ENCODE measurements at places on chromosomes 12 and 14.

DNA sequence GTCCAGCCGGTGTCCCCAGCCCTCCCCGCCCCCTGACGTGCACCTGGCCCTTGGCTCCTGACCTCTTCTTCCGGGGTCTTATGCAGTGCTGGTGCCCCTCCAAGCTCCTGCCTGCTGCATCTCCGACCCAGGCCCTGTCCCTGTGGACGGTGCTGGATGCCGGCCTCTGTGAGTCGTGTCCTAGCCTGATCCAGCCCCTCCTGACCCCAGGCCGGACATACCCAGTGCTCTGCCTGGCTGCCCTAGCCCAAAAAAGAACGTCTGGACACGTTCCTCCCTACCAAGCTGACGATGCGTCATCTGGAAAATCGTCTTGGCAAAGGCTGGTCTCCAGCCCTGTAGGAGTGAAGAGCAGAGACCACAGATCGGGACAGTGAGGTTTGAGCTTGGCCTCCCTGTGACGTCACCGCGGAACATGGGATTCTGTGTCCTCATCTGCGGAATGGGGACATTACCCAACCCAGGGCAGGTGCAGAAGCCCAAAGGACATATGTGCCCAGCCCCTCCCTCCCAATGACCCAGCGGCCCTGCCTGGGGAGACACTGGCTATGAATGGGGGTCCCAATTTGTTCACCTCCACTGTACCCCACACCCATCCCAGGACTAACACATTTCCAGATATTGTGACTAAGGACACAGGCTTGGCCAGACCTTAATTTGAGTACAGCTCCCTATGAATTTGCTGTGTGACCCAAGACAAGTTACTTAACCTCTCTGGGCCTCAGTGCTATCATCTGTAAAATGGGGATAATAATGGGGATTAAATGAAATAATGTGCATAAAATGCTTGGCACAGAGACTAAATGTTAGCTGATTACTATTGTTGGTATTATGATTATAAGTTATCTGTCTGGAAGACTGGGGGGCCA lies 51.0 kb upstream of the BCL11B start:
- no peak for DNase-seq

- DNase-seq, result no peak
Measured at GRCh38 chr12:32454866-32455265, 55.5 kb downstream of the FGD4 start.

DNA sequence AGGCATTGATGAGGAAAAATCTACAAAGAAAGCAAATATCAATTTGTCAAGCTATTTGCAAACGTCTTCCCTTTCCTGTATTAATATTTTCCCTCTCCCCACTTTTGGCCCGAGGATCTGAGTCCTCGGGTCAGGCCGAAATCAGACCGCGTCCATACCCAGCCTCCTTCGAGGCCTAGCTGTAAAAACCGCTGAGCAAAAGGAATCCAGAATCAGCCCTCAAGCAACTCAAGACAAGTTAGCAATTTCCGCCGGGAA lies 353 bp upstream of the MAPK1IP1L start:
- DNase-seq, result no peak

GRCh38 chr12:69906411-69907216 lies 81.6 kb downstream of the MYRFL start:
- DNase-seq, result no peak

- DNase-seq, result no peak
Measured at GRCh38 chr12:109196332-109196731, 79.9 kb downstream of the ACACB start.

DNA sequence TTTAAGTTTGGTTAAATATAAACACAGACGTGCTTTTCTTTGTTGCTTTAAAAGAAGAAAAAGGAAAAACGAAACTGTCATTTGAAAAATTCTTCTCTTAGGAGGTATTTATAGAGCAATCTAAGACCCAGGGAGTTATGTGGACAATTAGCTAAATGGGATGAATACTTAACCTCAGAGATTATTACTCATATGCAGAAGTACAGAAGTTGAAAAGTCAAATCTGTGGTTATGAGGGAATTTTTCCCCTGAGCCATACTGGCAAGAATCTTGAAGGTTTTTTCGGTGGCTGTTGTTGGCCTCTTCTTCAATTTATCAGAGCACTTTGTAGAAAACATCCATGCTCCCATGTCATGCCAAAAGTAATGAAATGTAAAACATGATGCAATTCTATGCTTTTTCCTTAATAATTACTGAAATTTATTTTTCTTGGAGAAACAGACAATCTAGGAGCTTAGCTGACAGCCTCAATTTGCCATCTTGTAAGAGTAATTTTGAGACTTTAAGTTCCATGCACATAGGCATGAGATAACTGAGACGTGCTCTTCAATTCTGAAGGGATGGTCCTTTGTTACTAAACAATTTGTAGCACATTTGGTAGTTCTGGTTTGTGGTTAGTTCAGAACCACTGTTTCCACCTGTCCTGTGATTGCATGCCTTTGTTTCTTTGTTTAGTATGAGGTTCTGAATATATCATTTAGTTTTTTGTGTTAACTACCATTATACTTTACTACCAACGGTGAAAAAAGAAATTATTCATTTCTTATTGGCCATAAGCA lies 126.6 kb downstream of the BCAT1 start:
- DNase-seq, result no peak

DNA sequence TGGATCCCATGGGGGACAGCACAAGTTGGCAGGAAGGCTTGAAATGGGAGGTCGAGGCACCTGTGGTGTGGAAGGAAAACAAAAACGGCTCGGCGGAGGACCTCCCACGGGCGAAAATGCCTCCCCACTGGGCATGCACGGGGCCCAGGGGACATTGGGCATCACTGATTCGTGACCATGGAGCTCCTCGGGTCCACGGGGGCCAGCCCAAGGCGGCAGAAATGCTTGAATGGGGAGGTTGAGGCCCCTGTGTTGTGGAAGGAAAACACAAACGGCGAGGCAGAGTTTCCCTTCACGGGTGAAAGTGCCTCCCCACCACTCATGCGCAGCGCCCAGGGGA lies 376.0 kb downstream of the ALG10 start:
- DNase-seq, result no peak

DNA sequence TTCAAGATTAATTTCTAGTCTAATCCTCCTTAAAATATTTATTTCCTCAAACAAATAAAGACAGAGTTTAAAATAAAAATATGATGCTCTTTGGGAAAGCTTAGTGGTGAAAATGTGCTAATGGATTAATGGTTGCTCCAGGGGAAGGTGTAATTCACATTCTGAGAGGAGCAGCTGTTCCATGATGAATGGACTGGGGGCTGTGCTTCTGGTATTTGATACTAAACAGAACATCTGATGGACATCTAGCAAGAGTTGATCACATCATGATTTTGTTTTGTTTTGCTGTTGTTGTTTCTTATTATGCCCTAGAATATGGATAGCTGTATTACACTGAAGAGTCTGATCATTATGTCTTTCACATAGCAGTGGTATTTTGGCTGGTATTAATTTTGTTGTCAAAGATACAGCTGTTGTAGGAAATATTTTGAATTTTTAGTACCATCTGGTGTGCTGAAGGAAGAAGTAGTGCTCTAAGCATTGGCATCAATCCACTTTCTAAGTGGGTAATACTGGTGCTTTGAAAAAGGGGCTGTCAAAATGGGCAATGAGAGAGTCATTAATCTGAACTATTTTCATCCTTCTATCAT lies 296.4 kb downstream of the ADAMTS20 start:
- no peak for DNase-seq

GRCh38 chr12:131927110-131928079 lies 1.7 kb upstream of the PUS1 start:
- DNase-seq, result no peak

DNA sequence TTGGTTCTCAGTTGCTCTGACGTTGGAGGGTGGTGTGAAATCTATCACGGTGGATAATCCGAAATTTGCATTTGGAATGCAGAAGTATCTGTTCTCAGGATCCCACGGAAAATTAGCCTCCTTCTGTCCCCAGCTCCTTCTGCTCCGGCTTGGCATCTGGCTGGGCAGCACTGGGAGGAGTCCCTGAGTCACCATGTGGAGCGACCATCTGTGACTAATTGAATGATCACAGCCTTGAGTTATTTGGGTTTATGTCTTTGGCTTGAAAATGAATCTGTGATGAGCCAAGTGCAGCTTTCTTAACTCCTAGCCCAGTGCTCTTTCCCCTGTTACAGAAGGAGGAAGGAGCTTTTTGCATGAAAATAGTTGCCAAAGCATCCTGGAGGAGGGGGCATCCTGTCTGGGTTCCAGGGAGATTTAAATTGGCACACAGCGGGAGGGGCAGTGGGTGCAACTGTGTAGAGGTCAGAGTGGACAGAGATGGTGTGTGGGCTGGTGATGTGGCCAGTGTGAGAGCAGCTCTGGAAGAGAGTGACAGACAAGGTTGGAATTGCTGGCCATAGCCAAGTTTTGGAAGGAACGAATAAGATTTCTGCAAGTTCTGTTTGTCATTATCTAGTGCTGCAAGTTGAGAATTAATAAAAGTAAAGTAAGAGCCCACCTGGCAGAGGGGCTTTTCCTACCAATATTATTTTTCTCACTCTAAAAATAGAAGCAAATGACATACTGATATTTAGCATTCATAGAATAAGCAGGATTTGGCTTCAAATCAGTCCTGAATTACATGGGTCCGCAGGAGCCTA lies 74.4 kb downstream of the SLC24A4 start:
- DNase-seq, result no peak

GRCh38 chr14:79660053-79660939 lies 551.0 kb downstream of the DIO2 start:
- no peak for DNase-seq

DNA sequence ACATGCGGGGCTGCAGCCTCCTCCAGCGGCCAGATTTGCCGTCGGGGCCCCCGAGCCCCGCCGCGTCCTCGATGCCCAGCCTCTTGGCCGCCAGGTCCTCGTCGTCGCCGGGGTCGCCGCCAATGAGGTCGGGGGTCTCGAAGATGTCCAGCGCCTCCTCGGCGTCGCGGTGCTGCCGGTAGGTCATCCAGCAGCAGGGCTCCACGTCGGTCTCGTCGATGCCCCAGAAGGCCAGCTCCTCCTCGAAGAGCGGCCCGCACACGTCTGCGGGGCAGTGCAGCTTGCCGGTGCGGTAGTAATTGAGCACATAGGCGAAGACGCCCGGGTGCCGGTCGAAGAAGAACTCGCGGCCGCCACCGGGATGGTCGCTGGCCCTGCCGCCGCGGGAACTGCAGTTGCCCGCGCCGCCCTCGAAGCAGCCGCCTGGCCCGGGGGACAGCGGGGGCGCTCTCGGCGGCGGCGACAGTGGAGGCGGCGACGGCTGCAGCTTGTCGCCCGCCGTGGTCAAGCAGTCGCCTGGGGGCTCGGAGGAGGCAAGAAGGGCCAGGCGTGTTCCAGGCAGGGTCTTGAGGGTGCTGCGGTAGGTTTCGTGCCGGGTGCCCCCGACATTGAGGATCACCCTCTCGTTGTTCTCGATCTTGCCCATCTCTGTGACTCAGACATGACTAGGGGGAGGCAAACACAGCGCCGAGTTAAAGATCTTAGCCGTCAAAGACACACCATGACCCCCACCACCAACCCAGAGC lies 2.1 kb downstream of the KCNC2 start:
- DNase-seq, result peak; percentile 3

GRCh38 chr12:88658009-88658408 lies 77.7 kb upstream of the KITLG start:
- DNase-seq, result no peak

DNA sequence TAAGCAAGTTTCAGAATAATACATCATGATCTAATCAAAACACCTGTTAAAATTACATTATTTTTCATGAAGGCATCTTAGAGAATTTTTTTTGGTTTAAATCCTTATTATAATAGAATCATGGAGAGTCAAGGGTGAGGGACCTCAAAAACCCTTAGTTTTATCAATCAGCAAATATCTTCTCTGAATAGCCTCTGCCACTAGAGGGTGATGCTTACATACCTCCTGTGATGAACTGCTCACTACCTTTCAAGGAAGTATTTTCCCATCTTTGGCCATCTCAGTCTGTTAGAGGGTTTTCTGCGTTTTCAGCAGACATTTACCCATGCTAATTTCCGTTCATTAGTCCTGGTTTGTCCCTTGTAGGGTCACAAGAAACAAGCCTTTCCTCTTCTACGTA lies 200.2 kb downstream of the TRHDE start:
- DNase-seq, result no peak

DNA sequence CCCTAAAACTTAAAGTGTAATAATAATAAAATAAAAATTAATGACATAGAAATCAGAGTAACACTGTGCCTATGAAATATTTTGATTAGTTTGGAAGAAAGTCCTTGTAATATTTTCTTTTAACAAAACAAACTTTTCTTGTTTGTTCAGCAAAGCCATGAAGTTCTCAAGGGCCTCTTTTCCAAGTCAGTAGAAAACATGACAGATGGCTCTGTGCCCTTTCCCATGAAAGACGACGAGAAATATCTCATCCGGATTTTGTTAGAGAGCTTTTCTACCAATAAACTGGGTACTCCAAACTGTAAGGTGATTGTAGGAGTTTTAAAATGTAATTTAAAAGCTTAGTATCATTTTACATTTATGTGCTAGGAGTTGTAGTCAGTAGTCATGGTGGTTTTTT lies 54.5 kb upstream of the ASPG start:
- no peak for DNase-seq
